Activated CD4-positive, alpha-beta T cell treated with anti-CD3 and anti-CD28 coated beads, Interleukin-10, Interleukin-2, amounts not matched to agents 100 ng/mL and 50 ng/mL, durations not matched to agents 16 hours and 8 hours (primary cell): ENCODE measurements at places on chromosomes 1 and 21.

- DNase-seq, result no peak
These were observed 13.9 kb downstream of the ERRFI1 start for GRCh38 chr1:8011923-8012858.

- no peak for DNase-seq
These were observed 50.1 kb downstream of the H3-3A start for GRCh38 chr1:226112626-226113025.

DNA sequence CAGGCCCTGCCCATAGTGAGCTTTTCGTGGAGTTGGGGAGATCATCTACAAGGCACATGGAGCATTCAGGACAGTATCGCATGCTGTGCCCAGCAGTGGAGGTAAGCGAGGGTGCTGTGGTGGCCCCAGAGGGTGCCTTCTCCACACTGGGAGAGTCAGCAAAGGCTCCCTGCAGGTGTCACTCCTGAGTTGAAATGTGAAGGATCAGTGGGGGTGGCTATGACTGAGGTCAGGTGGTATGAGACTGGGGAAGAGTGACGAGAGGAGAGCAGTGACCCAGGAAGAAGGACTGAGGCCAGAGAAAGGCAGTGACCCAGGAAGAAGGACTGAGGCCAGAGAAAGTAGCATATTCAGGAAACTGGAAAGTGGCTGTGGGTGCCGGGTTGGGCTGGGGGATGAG, 53.0 kb downstream of the SPAG17 start:
- no peak for DNase-seq

DNA sequence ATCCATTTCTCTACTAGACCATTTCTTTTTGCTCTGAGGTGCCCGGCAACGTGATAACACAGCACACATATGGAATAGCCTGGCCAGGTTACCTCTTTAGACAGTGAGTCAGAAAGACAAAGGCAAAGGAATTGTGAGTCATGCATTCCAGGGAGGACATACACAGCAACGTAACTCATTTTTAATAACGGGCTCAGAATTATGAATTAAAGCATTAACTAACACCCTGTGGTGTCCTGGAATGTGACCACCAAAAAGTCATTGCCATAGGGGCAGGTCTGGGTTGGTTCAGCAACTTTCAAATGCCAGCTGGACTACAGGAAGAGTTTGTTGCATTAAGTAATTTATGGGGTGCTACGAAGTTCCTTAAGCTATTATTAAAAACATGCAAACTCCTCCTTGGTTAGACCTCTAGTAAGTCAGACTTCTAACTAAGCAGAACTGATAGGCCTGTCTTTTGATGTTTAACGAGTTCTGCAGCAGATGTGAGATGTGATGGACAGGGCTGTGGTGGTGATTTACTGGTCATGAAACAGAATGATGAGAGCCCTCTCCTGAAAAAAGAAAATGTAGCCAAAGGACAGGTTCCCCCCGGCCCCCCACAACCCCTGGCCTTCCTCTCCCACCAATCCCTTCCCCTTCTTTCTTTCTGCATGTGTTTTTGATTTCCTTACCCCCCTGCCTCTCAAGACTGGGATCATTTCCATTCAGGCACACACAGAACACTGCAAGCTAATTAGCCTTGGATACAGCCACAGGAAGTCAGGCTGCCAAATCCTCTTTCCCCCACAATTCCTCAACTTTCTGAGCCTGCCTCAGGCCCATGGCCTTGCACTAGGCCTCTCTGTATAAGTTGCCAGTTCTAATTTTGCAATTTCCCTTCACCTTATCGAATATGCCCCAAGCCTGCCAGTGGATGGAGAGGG, 88.9 kb upstream of the HAO2 start:
- no peak for DNase-seq

- DNase-seq, result no peak
These were observed 10.4 kb downstream of the JUN start for GRCh38 chr1:58773406-58773840.

DNA sequence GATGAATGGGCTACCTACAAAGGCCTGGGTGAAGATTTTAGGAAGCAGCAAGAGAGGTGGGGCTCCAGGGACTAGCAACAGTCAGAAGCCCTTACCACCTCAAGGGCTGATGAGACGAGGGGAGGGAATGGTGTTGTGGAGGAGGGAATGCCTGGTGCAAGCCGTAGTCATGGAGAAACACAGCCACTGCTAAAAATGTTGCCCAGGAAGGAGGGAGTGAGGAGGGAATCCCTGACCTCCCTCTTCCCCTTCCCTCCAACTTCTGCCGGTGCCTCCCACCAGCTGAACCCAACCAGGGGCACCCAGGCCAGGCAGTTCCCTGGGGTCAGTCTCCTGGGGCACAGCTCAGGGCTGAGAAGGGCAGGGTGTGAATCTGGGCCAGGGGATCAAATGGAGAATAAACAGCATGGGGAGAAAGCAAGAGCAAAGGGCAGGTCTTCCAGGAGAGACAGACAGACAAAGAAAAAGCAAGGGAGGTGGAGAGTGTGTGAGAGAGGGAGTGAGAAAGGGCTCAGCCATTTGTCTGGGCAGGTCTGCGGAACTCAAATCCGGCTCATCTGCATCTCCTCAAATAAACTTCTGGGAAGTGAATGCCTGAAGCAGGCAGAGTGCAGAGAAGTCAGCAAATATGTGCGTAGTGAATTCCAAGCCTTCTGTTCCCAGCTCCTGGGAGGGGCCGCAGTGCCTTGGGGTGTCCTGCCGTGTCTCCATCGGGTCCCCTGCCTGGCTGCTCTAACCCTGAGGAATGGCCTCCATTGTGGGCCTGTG, 27.1 kb upstream of the POU3F1 start:
- DNase-seq, result no peak

DNA sequence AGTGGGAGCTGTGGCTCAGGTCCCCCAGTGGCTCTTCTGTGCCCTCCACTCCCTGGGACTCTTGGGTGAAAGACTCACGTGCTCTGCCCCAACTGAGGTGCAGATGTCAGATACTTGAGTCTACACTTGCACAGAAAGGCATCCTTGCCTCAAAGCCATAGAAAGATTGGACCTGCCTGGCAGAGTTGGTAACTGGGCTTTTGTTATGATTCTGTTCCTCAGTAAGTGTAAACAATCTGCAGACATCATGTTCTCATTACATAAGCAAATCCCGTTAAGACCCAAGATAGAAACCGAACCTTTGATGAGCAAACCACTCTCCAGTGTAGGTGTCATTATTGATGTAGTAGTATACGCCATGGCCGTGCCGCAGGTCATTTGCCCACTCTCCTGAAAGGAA, 10.0 kb downstream of the RSPH1 start:
- DNase-seq, result no peak

DNA sequence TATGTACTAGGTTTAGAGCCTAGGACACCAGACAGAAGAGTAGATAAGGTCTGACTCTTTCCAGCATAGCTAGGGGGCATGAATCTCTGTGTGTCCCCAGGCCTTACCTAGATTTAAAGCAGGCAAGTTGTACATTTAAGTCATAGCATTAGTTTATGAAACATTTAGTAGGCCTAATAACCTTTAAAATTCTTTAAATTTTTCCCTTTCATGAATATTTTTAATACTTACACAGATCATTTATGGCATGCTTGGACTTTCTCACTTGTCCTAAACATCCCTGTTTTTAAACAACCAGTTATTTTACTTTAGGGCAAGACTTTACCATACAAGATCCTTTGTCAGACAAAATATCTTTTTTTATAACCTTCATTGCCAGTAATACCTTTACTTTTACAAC, 258.4 kb upstream of the ZRANB2 start:
- DNase-seq, result no peak

DNA sequence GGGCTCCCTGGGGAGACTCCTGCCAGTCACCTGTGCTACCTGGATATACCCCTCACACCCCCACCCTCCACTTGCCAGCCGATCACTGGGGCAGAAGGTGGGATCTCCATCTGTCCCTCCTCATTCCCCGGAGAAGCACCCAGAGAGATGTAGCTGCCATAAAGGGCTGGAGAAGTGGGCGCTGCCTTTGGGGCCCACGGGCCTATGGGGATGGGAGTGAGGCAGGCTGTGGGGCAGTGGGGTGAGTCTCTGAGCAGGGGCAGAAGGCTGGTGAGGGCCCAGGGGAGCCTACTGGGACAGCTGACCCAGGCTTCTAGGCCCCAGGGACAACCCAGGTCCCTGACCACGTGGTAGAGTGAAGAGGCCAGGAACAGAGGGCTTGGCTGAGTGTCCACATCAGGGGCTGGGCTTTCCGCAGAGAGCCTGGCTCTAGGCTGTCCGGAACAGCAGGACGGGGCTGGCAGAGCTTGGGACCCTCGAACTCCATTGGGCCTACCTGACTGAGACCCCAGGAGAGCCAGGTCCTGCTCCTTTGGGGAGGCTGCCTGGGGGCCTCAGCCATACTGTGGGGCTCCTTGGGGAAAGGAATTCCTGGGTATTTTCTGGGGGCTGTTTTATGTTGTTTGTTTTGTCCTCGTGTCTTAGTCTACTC, 205.9 kb upstream of the VAMP3 start:
- no peak for DNase-seq
